CD8-positive, alpha-beta T cell (primary cell): ENCODE measurements at places on chromosomes 7 and 10.

- DNase-seq: no peak
These were observed 67.0 kb upstream of the INPP5A start for GRCh38 chr10:132470410-132471124.

- no peak for DNase-seq
These were observed 590.9 kb upstream of the ANKRD30A start for GRCh38 chr10:36534471-36535002.

DNA sequence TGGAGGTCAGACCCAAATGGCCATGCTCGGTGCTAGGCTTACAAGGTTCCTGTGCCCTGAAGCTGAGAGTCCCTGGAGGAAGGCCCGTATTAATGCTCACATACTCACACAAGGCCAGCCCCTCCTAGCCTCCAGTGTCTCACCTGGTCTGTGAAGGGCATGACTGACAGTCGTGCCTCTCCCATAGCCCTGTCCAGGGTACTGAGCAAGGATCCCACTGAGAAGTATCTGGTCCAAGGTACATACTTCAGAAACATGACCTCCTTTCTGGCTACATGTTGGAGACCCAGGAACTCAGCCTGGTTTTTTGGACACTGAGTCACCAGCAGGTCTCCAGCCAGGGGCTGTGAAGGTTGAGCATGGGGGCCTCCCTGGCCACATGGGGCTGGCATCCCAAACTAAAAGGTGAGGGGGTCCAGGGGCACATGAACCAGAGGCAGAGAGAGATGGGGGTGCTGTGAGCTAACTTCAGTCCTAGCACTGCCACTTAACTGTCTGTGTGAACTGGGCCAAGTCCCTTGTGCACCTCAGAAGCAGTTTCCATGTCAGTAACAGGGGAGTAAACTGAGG is 17.6 kb upstream of the RASGEF1A start:
- peak; percentile 38 for DNase-seq

GRCh38 chr10:987620-987869 is 689 bp upstream of the GTPBP4 start:
- DNase-seq: no peak

GRCh38 chr10:97479939-97480338 is 18.3 kb downstream of the MMS19 start:
- no peak for DNase-seq
